ENCODE measurements at places on chromosomes 4 and X. TPM values are rescaled to one million over a fixed set of nuclear protein-coding genes. Genes with fewer than 3 reads are reported as not detected.

Gene SOWAHD
- 0.23 TPM for total RNA-seq

DNA sequence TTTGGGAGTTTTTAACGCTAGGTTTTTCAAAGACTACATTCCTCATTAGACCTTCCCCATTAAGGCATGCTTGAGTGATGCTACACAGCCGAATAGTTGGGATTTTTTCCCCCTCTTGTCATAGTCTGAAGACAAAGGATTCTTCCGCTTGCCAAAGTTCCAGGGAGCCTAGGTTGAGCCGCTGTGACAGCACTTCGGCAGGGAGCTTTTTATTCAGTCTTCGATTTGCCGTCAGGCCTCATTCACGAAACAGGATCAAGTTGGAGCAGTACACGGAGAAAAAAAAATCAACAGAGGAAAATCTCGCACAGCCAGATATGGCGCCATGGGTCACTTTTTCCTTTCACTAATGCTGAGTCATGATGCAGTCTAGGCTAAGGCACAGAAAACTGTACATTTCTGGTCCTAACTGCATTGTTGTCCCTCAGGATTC is 24.3 kb downstream of the SHROOM3 start:
- H3K36me3 ChIP-seq: peaks cover 7% of the 10 kb centered on the region
- DNase-seq: no peak
- H3K27ac ChIP-seq: peak overlapping the region; percentile 97
- peak overlapping the region; percentile 53 for H3K4me3 ChIP-seq

DNA sequence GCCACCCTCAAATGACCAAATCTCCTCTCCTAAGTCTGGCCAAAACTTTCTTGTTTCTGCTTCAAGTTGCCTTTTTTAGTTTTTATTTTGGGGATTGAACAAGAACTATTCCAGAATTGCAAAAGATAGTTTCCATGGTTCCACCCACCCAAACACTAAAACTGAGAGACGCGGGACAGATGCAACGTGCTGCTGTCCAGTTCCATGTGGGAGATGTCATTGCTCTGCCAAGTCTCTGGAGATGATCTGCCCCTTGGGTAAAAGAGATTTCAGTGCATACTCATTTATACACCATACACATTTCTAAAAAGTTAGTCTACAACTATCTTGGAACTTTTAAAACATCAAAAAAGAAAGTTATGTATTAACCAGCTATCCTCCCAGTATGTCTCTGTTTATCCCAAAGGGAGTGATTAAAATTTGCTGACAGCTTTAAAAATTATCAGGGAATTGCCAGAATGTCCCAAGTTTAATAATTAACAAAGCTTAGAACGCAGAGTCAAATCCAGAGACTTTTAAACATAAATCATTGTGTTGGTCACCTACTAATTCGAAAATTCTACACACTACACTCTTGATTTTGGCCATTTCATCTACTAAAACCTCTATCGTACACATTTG is 3.2 kb downstream of the MAOB start:
- no peak overlapping the region for H3K27ac ChIP-seq
- no peaks in the 10 kb centered on the region for H3K27me3 ChIP-seq
- H3K36me3 ChIP-seq: no peaks in the 10 kb centered on the region
- no peak for DNase-seq
- no peak overlapping the region for H3K4me3 ChIP-seq

Gene CXCL9
- total RNA-seq: not detected

Gene MAGEA6
- not detected for total RNA-seq

Gene EVC2
- 2.8 TPM for total RNA-seq

- no peak overlapping the region for H3K4me3 ChIP-seq
- H3K4me1 ChIP-seq: peaks cover 9% of the 10 kb centered on the region
- H3K27me3 ChIP-seq: no peaks in the 10 kb centered on the region
- no peak for DNase-seq
These were observed 205.3 kb downstream of the SLC39A8 start for GRCh38 chr4:102139932-102140331.

All from chondrocyte (in vitro differentiated cells).